ENCODE measurements at places on chromosomes 3 and 15.

DNA sequence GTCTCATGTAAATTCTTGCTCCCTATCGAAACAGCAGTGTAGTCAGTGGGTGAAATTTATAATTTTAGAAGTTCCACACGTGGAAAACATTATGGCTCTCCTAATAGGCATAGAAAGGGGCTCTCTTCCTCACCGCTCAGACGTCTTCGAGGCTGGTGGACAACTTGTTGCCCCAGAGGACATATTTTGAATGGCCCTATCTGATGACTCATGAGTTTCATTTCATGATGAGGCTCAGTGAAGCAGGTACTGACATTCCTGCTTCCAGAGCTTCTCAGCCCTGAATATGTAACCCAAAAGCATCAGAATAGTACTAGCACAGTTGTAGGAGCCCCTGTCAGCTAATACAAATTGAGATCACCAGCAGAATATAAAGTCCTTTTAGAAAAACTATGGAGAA, 117.9 kb downstream of the HERC1 start:
- DNase-seq, result peak; percentile 23

- no peak for DNase-seq
Measured at GRCh38 chr15:63908991-63909390, 75.2 kb upstream of the HERC1 start.

GRCh38 chr15:60520013-60520824, 41.3 kb upstream of the ICE2 start:
- peak; percentile 70 for DNase-seq

- peak; percentile 4 for DNase-seq
Measured at GRCh38 chr3:42518800-42519567, 16.5 kb downstream of the VIPR1 start.

All from MCF 10A (cell line).